ENCODE measurements at places on chromosomes 6 and 20.

- no peak for DNase-seq
Measured at GRCh38 chr20:24102749-24103333, 114.3 kb upstream of the GGTLC1 start.

DNA sequence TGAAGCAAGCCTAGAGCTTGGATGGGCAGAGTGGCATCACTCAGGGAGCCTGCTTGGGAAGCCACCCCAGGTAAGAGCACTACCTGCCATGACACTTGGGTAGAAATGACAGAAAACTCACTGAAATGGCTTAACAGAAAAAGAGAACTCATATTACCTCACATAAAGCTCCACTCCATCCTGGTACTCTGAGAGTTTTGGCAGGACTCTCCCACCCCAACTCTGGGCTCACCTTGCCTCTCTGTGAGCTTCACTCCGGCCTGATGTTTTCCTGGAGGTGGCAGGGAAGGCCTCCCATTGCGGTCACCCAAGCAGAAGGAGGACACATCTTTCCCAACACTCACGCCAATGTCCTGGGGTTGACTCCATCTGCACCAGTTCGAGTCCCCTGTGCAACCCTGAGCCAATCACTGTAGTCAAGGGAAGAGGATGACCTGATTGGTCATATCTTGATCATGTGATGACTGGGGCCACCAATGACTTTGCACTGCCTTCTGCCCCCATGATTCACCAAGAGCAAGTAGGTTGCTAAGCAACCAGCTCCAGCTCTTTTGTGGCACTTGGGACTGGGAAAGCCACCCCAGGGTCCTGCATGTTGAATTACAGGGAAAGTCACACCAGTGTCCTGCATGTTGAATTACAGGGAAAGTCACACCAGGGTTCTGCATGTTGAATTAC, 446.1 kb upstream of the SULF2 start:
- DNase-seq: no peak

- no peak for DNase-seq
Measured at GRCh38 chr6:121686611-121687023, 251.2 kb downstream of the GJA1 start.

DNA sequence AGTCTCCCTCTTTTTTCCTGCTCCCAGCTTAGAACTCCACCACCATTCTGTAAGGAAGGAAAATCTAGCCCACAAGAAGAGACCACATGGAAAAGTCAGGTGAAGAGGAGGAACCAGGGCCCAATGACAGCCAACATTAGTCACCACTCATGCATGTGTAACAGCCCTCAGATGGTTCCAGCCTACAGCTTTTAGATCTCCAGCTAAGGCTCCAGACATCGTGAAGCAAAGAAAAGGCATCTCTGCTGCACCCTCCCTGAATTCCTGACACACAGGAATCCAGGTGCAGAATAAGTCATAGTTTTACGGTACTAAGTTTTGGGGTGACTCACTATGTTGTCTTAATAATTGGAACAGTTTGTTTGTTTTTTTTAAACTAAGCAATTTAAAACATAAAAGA, 25.5 kb downstream of the DCDC2 start:
- DNase-seq: no peak

DNA sequence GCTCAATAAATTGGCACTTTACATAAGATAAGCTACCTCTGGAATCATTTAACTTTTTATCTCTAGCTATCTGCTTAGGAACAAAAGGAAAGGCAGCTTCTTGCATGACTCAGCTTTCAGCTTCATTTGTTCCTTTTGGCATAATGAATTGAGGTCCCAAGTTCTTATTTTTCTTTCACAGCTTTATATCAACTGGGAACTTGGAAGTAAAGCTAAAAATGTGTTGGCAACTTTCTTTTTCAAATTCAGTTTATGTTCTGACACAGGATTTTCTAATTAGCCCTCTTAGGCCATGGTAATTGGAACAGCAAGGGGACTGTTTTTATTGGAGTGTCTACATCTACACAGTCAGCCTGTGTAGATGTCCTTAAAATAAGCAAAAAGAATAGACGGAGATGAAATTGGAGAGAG, 55.2 kb upstream of the MRAP2 start:
- DNase-seq: no peak

- no peak for DNase-seq
Measured at GRCh38 chr6:148379966-148380713, 37.5 kb downstream of the SASH1 start.

DNA sequence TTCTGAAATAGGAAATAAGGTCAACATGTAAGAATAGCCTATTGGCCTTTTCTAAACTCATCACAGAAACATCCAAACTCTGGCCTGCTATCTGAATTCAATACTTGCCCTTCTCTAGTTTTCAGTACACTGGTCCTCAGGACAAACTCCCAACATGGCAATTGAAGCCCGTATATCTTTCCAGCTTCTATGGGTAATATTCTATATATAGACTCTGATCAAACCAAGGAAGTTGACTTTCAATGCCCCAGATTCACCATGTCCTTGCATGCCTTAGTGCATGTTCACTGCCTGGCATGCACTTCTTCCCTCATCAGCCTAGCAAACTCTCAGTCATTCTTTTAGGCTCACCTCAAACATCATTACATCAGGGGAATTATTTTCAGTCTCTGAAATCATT, 73.2 kb downstream of the RSPO3 start:
- DNase-seq: no peak

GRCh38 chr6:169170583-169170955, 83.1 kb downstream of the THBS2 start:
- no peak for DNase-seq

DNA sequence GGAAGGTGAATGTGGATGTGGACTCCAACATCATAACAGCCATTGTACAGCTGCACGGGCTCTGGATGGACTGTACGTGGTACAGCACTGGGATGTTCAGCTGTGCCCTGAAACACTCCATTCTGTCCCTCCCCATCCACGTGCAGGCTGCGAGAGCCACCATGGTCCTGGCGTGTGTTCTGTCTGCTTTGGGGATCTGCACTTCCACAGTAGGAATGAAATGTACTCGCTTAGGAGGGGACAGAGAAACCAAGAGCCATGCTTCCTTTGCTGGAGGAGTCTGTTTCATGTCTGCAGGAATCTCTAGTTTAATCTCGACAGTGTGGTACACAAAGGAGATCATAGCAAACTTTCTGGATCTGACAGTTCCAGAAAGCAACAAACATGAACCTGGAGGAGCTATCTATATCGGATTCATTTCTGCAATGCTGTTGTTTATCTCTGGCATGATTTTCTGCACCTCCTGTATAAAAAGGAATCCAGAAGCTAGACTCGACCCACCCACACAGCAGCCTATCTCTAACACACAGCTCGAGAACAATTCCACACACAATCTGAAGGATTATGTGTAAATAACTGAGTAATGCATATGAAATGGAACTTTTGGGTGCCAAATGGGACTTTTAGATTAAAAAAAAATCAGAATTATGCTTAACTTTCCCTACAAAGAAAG, 12.1 kb downstream of the CLDN20 start:
- DNase-seq: no peak

GRCh38 chr6:149320796-149321195, 3.3 kb downstream of the TAB2 start:
- no peak for DNase-seq

DNA sequence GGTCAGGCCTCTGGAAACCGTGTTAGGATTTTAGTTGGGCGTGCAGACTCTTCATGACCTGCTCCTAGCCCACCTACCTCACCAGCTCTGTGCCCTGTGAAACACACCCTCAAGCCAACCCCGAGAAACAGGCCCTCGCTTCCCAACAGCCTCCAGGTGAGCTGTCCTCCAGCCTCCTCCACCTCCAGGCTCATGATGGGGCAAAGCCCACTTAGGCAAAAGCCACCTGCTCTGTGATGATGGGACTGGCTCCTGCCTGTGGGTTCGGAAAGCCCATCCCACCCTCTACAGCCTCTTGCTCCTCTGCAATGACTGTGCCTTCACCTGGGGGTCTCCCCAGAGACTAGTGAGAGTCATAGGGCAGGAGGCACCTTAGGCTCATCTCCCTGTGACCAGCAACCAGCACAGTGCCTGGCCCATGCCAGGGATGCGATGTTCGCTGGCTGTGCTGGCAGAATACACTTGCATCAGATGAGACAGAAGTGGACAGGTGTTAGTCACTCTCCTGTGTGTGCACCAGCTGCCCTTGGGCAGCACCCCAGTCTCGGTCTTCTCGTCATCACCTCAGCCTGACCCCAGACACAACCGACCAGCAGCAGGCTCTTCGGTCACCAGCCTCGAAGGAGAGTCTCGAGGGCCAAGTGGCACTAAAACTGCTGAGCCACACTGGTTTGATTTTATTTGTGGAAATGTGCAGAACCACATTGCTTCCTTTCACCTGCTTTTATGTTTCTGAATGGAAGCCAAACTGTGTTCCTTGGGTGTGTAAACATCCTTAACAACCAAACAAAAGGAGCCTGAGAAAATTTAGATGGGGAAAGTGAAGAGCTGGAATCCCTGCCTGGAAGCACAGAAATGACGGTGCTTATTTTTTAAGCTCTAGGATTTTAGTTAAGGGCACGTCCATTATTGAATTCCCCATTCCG, 10.7 kb downstream of the PXDC1 start:
- no peak for DNase-seq

DNA sequence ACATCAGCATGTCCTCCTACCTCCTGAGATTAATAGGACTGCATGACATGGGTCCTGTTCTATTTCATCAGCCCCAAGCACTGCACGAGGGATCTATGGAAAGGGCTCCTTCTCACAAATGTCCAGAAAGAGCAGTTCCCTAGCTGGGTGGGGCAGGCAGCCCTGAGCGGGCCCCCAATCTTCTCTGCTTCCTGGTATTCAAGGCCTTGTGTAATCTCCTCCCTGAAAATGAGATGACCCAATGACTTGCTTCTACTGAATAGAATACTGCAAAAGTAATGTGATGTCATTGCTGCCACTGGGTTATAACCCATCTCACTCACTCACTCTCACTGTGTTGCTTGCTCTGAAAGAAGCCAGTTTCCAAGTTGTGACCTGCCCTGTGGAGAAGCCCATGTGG, 126.4 kb downstream of the OPRM1 start:
- DNase-seq: no peak

- no peak for DNase-seq
Measured at GRCh38 chr6:112957536-112957916, 610.4 kb downstream of the RFPL4B start.

GRCh38 chr6:159760602-159761057, 1.2 kb upstream of the ACAT2 start:
- DNase-seq: no peak

GRCh38 chr6:25457516-25457915, 178.3 kb downstream of the CARMIL1 start:
- no peak for DNase-seq

GRCh38 chr20:49642816-49643215, 70.9 kb downstream of the B4GALT5 start:
- DNase-seq: no peak

- no peak for DNase-seq
Measured at GRCh38 chr6:73943411-73943810, 247.4 kb downstream of the CD109 start.

DNA sequence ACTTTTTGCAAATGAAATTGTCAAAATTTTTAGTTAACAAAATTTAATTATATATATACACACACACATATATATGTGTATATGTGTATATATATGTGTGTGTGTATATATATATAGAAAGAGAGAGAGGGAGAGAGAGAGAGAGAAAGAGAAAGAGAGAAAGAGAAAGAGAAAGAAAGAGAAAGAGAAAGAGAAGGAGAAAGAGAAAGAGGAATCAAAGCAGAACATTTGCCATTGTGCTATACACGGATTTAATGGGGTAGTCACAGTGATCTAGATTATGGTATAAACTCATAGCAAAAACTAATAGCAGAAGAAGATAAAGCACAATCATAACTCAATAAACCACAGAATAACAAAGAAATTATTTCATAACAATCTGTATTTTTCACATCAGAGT, 126.7 kb downstream of the DST start:
- no peak for DNase-seq

GRCh38 chr6:81634155-81634880, 118.2 kb downstream of the TENT5A start:
- no peak for DNase-seq

GRCh38 chr6:114087496-114087895, 116.5 kb upstream of the HDAC2 start:
- DNase-seq: no peak

GRCh38 chr6:109595998-109596397, 95.0 kb downstream of the AK9 start:
- DNase-seq: peak; percentile 2

Data from body of pancreas (tissue), 4 donors.